ENCODE measurements at places on chromosomes 3 and 15.
A peak's percentile ranks its signal among the peaks of the same experiment; 100 is the strongest.

DNA sequence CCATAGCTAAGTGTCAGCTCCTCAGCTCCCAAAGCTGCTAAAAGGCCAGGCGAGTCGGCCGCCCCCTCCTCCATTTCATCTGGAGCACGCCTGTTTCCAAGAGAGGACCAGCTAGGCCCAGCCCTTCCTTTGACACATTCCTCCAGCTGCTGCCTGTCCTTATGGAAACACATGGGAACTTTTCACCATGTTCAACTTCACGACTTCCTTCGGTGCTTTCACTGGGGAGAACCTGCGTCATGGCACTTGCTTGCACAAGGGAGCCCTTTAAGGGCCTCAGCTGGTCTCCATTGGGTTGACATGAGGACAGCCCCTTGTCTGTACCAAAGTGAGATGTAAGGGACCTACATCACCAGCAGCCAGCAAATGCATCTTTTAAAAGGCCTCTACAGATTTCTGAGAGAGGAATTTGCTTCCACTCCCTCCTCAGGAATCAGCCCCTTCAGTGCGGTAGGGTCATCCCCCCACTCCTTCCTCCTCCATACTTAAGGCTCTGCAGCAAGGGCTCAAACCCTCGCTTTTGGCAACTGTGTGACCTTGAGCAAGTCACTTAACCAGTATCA lies 2.1 kb downstream of the MAGI1 start:
- DNase-seq, result peak; percentile 84

DNA sequence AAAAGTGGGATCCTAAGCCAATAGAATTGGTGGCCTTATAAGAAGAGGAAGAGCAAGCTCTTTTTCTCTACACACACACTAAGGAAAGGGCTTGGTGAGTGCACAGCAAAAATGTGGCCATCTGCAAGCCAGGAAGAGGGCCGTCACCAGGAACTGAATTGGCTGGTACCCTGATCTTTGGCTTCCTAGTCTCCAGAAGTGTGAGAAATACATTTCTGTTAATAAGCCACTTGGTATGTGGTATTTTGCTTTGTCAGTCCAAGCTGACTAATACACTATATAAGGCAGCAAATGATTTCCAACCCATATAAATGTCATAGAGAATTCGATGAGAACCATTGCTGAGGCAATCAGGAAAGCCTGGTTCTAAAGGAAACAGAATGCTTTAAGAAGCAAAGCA lies 816.3 kb upstream of the SEMA6D start:
- no peak for DNase-seq

DNA sequence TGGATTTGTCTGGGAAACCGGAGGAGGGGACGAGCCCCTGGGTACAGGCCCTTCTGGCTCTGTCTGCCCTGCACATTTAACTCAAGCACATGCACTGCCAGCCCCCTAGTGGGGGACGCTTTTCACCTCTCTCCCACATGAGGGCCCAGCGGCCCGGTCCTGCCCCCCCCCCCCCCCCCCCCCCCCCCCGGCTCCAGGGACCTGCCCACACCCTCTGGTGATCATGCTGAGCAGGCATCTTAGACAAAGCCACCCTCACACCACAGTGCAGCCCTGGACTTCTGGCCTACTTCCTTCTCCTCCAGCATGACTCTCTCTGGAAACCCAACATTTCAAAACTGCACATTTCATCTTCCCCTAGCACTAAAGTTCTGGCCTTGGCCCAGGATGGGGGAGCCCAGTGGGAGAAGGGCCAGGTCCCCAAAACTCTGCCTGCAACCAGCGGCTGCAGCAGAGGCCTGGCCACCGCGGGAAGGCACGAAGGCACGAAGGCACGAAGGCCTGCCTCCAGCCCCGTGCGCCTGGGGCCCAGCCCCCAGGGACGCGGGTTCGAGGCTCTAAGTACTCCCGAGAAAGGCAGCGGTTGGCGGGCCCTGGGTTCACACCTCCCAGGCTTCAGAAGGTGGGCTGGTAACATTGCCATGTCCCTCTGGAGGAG lies 14.1 kb downstream of the KLF15 start:
- DNase-seq, result peak; percentile 86

- DNase-seq, result no peak
Measured at GRCh38 chr15:64452988-64453688, 7.2 kb upstream of the ZNF609 start.

DNA sequence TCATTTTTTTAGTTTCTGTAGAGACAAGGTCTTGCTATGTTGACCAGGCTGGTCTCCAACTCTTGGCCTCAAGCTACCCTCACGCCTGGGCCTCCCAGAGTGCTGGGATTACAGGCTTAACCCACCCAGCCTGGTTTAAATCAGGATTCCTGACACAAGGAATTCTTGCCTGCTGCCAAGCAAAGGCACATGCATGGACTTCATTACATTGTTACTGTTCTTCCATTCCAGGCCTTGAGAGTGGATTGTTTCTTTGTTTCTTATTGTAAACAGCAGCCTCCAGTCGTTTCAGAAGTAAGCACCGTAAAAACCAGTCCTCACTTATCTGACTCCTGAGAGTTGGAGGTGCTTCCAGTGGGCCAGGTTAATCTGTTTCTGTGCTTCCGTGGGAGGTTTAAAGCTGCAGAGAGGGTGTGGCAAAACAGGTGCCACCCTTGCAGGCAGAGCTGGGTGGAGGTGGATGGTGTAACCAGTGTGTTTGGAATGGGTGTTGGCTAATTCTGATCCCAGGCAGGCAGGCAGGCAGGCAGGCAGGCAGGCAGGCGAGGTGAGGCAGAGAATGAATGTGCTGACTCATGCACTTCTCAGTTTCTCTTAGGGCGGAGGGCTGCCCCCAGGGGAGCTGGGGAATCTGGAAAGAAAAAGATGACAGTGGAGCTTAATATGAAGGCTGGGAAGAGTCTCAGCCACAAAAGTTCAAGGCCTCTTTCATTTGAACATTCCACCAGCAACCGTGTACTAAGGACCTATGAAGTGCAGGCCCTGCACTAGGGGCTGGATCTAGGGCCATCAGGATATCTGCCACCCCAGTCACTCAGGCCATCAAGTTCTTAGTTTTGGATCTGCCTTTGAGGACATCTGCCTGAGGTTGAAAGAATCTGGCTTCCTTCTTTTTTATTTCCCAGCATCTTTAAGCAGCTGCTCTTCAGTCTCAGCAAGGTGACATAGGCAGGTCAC lies 37.0 kb upstream of the CDCP1 start:
- DNase-seq, result peak; percentile 75

DNA sequence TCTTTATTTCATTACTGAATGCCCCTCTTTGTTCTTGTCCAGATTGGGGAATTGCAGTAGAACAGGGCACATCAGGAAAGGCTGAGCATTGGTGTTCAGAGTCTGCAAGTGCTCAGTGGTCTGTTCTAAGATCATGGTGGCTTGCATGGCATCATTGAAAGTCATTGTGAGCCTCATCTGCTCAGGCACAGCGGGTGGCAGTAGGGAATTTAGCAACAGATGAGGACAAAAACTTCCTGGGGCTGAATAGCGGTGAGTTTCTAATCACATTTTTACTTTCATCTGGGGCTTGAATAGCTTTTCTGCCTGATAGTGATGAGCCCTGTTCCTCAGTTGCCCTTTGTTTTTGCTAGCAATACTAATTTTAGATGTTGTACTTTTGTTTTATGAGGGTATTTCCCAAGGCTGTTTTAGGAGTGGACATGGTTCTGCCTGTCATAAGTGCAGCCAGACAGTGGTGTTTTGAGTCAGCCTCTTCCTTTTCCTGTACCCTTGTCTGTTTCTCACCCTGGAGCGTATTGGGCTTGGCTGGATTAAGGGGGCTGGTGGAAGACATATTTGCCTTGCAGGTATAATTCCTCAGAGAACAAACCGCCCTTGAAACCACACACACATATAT lies 127.2 kb upstream of the IL12A start:
- DNase-seq, result no peak

DNA sequence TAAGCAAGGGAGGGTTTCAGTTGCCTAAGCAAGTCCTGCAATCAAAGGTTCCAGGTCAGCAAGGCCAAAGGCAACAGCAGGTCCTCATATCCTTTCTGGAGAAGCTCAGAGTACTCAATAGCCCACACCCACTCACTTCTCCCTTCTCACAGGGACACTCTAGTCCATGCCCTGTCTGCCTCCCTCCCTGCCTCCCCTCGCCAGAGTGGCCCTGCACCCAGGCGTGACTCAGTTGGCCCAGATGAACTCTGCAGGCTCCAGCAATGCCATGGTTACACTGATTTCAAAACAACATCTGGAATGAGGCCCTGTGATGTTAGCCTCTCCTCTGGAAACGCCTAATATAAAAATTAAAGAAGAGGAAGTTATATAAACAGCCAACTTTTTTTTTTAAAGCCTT lies 32.9 kb downstream of the IL16 start:
- no peak for DNase-seq

GRCh38 chr15:64634576-64635498 lies 140.6 kb downstream of the RBPMS2 start:
- DNase-seq, result peak; percentile 94

GRCh38 chr3:23741036-23741706 lies 64.6 kb upstream of the UBE2E1 start:
- no peak for DNase-seq

GRCh38 chr3:71955240-71956068 lies 170.5 kb upstream of the PROK2 start:
- DNase-seq, result peak; percentile 88

- DNase-seq, result peak; percentile 12
Measured at GRCh38 chr3:54355800-54356199, 233.4 kb downstream of the CACNA2D3 start.

DNA sequence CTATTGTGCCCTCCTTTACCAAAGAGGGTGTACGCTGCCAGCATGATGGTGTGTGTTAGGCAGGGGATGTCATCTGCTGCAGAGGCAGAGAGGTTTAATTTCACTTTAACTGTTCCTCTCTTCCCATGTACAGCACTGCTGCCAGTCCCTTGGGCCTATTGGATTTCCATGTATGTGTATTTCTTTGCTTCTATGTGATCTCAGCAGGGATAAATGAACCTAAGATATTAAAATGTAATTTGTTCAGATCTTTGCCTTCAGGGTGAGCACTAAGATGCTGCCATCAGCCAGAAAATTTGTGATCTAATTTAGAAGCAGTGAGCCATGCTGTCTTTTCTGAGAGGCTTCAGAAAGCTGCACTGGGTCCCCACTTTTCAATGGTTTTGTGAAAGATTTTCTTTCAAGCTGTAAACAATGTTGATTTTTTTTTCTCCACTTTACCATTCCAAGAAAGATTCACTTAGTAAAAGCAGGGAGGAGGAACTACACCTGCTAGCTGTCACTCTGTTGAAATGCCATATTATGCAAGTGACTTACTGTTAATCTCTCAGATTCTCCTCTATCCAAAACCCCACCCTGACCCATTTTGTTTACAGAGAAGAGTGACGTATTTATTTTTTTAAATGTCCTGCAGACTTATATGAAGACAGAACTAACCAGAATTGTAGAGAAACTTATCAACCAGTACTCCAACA lies 261.9 kb downstream of the TBL1XR1 start:
- no peak for DNase-seq

- DNase-seq, result no peak
Measured at GRCh38 chr15:60745469-60746061, 266.6 kb upstream of the ICE2 start.

GRCh38 chr15:86615411-86615810 lies 535.7 kb downstream of the AGBL1 start:
- no peak for DNase-seq

DNA sequence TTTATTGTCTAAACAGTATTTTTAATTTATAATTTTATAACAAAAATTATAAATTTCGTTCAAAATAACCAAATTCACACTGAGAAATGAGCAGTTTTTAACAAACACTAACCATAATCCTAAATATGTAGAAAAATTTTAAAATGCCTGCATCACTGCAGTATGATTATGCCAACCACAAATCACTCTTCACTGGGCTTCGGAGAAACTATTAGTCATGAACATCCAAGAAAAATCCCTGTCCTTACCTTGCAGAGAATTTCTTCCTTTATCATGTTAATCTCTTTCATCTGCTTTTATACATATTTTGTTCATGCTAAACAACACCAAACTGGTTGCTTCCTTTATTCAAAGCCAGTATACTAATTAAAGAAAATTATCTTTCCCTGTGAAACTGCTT lies 511.0 kb upstream of the ALCAM start:
- no peak for DNase-seq

DNA sequence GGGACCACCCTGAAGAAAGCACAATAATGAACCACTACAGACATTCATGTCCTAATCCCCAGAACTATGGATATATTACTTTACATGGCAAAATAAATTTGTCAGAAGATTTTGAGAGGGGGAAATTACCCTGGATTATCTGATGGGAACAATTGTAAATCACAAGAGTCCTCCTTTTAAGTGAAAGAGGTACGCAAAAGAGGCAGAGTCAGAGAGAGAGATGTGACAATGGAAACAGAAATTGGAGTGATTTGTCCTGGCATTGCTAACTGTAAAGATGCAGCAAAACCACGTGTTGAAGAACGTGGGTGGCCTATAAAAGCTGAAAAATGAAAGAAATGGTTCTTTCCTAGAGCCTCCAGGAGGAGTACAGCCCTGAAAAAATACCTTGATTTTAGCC lies 1121.4 kb upstream of the ALCAM start:
- no peak for DNase-seq

GRCh38 chr3:48633743-48634142 lies 1.5 kb downstream of the SLC26A6 start:
- DNase-seq, result no peak

GRCh38 chr3:134394380-134394779 lies 20.1 kb upstream of the AMOTL2 start:
- no peak for DNase-seq

GRCh38 chr3:175836617-175837016 lies 977.5 kb downstream of the NAALADL2 start:
- peak; percentile 58 for DNase-seq

DNA sequence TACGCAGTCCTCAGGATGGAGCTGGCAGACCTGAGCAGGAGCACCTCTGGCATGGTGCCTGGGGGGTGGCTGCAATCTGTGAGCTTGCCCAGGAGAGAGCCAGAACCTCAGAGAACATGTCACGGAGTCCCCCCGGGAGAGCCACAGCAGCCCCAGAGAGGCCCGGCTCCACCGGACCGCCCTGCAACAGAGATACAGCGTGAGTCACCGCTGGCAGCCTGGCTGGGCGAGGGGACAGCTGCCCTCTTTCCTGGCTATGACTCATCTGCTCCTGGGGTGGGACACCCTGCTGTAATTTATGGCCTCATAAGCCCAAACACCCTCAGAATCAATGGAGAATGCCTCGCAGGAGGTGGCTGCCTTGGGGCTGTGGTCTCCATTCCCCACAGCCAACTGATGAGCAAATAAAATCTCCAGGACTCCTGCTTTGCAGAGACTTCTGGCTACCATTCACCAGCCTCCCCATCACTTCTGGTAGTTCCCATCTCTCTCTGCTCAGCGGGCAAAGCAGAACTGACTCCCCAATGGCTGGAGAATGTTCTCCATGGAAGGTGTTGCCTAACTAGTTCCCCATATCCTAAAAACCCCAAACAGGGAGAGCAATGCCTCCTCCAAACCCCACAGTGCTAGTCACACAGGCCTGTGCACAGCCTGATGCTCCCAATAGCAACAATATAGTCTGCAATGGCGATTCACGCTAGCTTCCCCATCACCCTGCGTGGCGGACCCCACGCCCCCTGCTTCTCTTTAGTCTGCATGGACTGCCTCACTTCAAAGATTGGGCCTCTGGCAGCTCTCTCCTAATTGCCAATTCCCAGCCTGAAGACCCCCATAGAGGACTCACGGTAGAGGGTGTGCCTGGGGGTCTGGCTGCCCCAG lies 21.6 kb downstream of the ACSBG1 start:
- DNase-seq, result peak; percentile 69

GRCh38 chr3:57893156-57893555 lies 115.1 kb upstream of the FLNB start:
- DNase-seq, result no peak

GRCh38 chr15:48059791-48060190 lies 61.0 kb upstream of the SLC24A5 start:
- DNase-seq, result no peak
